Stimulated activated CD4-positive, alpha-beta T cell treated with anti-CD3 and anti-CD28 coated beads, Interleukin-4, amount 100 ng/mL, for 24 hours (primary cell): ENCODE measurements at places on chromosomes 11 and 22.
A peak's percentile ranks its signal among the peaks of the same experiment; 100 is the strongest.

- no peak for DNase-seq
These were observed 13.3 kb upstream of the OR56B4 start for GRCh38 chr11:6094186-6094585.

GRCh38 chr11:120011836-120012235 is 126.1 kb downstream of the TRIM29 start:
- DNase-seq, result no peak

GRCh38 chr11:112745973-112746372 is 215.2 kb upstream of the NCAM1 start:
- no peak for DNase-seq

DNA sequence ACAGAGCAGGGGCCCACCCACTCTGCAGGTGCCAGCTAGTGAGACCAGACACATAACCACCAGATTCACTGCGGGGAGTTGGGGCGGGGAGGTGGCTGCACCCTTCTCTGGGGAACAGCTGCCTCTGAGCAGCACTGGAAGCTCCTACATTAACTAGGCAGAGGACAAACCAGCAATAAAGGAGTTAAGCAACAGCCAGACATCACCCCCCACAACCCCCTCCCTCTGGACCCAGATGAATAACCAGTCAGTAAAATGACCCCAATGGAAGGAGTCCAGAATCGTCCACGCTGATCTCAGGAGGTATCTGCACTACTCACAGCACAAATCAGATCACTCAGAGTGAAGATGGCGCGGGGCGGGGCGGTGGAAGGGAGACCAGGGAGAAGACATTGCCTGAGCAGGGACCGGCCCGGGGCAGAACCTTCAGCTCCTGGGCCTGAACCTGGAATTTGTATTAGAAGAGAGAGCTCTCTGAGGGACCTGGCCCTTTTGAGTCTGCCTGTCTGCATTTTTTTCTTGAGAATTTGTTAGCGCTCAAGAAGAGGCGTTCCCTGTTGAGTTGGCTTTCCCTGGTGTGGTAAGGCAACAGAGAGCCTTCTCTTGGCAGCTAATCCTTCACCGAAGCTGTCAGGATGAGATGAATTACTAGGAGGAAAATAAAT is 125.5 kb upstream of the NCAM1 start:
- no peak for DNase-seq

GRCh38 chr11:30092518-30092917 is 75.7 kb upstream of the KCNA4 start:
- DNase-seq, result no peak

DNA sequence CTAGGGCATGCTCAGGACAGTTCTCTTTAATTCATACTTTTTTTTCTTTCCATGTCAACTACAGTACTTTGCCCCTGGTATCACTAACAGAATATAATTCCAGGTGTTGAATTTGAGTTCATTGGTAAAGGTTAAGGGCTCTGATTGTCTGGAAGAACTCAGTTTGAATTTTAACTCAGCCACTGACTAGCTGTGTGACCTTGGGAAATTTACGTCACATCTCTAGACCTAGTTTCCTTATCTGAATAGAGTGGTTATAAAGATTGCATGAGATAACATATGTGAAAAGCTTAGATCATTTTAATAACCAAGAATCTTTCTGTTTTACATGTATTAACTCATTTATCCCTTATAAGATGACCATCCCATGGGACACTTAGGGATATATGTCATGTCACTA is 15.8 kb upstream of the ZC3H12C start:
- DNase-seq, result no peak

- DNase-seq, result no peak
These were observed 68.5 kb upstream of the MPEG1 start for GRCh38 chr11:59281177-59281576.

- DNase-seq, result no peak
These were observed 576.0 kb downstream of the SOX6 start for GRCh38 chr11:15780382-15780781.

DNA sequence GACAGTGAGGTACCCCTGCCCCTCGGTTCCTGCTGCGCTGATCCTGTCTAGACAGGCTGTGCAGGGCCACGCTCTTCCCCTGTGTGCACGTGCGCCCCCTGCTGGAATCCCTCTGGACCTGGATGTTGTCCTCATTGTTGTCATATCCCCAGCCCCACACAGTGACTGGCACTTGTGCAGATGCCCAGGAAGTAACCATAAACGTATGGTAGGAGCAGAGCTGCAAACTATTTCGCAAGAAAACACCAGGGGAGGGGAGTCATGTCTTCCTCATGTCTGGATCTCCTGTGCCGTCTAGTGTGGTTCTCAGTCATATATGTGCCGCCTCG is 114.7 kb downstream of the CRYBB2 start:
- peak; percentile 44 for DNase-seq

DNA sequence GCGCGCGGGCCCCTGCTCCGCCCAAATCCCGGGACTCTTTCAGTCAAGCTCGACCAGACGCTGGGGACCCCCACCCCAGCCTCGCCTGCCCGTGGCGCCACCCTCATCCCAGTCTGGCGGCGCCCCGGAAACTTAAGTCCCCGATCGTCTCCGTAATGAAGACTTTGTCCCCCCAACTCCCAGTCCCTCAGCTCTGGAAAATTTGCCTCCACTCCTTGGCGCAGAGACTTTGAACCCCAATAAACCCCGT is 348 bp downstream of the PLCB3 start:
- no peak for DNase-seq

GRCh38 chr11:73990730-73991129 is 8.1 kb upstream of the UCP2 start:
- no peak for DNase-seq

GRCh38 chr11:120898568-120898967 is 125.3 kb upstream of the TBCEL start:
- no peak for DNase-seq

- DNase-seq, result no peak
These were observed 99.3 kb downstream of the WNT7B start for GRCh38 chr22:45877651-45878050.

GRCh38 chr22:36397131-36398093 is 9.6 kb upstream of the MYH9 start:
- DNase-seq, result no peak

GRCh38 chr22:47177334-47177815 is 414.9 kb downstream of the TBC1D22A start:
- DNase-seq, result no peak

- no peak for DNase-seq
These were observed 13.8 kb upstream of the P2RY6 start for GRCh38 chr11:73258104-73259035.

DNA sequence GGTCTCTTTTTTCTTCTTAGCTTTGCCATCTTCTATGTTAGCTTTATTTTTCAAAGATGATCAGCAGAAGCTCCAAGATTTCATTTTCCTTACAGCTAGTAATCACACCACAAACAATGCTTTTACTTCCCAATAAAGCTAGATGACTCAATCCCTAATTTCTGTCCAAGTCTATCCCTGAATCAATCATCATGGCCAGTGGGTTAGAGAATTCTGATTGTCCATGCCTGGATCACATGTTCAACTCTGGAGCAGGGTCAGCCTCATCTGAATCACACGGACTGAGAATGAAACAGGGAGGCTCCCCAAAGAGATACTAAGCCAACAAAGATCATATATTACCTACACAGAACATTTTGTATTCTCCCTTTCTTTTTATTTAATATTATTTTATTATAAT is 79.6 kb downstream of the BBOX1 start:
- DNase-seq, result no peak

DNA sequence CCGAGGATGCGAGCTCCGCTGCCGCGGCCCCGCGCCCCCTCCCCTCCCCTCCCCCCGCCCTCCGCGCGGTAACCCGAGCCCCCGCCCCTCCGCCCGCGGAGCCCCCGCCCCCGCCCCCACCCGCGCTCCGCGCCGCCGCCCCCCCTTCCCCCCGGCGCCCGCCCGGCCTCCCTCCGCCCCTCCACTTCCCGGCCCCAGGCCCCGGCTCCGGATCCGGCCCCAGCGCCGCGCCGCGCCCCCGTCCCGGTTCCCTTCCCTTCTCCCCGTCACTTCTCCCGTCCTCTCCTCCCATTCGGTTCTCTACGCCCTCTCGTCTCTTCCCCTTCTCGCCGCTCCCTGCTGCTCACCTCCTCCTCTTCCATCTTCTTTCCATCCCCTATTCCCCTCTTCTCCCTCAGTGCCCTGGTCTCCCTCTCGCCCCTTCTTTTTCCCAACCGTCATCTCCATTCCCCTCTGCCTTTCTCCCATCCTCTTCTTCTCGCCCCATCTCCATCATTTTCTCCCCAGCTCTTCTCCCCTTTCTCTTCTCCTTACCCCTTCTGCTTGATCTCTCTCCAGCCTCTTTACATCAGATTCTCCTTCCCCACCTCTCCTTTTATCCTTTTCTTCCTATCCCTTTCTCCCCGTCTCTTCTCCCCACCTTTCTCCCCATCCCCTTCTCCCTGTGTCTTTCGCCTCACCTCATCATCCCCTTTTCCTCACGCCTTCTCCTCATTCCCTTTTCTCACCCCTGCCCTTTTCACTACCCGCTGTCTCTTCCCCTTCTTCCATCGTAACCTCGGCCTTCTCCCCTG is at the start of gene DCHS1:
TSS of gene DCHS1 (minus strand) at position 20 of the 794 bp plus-strand sequence. CDS start 14,196 bp downstream, outside the sequence.
- no peak for DNase-seq

DNA sequence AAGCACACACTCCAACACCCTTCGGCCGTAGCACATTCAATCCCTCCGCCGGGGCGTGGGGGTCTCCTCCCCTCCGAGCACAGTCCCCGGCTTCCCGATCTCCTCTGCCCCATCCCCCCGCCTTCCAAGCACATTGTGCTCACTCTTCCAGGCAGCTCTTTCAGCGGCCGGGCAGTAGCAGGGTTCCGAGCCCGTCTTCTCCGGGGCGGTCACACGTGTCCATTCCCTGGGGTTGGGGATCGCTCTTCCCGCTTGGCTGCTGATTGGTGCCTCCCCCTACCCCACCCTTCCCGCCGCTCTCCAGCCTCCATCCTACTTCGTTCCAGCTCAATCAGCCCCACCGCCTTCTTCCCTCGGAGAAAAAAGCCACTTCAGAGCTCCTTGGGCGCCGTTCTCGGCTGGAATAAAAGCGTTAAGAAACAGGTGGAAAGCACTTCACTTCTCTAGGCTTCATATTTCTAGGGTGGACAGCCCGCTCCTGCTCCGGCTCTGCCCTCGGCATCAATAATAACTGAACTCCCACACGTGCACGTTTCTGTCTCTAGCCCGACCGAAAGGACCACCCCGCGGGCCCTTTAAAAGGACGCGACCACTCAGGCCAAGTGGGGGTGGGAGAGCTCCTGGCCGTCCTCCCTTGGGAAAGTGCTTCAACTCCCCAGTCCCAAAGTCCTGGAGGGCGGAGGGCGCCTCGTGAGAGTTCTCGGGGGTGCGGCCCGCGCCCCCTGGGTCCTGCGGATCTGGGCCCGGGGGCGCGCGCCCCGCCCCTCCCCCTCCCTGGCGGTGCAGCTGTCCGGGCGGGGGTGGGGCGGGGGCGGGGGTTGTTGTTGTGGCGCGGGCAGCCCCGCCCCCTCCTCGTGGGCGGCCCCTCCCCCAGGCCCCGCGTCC is 464 bp upstream of the CECR2 start:
- DNase-seq, result no peak

DNA sequence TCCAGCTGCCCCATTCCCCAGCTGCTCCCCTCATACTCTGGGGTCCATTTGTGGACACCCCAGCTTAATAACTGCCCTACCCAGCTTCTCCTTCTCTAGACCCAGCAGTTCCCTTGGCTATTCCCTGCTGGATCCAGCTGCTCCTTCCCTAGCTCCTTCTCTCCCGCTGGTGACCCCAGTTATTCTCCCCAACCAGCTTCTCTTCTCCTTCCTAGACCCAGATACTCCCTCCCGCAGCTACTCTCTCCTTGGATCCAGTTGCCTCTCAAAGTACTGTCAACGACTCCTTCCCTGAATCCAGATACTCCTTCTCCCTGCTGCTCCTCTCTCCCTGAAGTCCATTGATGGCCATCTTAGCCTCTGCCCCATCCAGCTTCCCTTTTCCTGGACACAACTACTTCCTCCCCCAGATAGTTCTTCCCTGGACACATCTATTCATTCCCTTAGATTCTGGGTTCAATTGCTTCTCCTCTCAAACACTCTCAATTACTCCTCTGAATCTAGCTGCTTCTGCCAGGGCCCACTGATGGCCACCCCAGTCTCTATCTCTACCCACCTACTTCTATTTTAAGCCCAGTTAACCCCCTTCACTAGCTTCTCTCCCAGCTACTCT is 11.6 kb downstream of the SELENOM start:
- no peak for DNase-seq

DNA sequence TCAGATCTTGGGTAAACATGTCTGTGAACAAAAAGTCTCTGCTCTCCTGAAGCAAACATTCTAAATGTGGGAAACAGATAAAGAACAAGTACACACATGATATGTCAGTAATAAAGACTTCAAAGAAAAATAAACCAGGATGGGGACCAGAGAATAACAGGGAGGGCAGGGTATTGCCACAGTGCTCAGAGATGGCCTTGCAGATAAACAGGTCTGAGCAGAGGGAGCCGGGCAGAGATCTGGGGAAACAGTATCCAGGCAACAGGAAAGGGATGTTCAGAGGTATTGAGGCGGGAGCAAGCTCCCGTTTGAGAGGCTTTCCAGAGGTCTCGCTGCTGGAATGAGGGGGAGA is 2.9 kb downstream of the CCDC86 start:
- no peak for DNase-seq

GRCh38 chr11:82811369-82811768 is 77.7 kb upstream of the FAM181B start:
- DNase-seq, result no peak

DNA sequence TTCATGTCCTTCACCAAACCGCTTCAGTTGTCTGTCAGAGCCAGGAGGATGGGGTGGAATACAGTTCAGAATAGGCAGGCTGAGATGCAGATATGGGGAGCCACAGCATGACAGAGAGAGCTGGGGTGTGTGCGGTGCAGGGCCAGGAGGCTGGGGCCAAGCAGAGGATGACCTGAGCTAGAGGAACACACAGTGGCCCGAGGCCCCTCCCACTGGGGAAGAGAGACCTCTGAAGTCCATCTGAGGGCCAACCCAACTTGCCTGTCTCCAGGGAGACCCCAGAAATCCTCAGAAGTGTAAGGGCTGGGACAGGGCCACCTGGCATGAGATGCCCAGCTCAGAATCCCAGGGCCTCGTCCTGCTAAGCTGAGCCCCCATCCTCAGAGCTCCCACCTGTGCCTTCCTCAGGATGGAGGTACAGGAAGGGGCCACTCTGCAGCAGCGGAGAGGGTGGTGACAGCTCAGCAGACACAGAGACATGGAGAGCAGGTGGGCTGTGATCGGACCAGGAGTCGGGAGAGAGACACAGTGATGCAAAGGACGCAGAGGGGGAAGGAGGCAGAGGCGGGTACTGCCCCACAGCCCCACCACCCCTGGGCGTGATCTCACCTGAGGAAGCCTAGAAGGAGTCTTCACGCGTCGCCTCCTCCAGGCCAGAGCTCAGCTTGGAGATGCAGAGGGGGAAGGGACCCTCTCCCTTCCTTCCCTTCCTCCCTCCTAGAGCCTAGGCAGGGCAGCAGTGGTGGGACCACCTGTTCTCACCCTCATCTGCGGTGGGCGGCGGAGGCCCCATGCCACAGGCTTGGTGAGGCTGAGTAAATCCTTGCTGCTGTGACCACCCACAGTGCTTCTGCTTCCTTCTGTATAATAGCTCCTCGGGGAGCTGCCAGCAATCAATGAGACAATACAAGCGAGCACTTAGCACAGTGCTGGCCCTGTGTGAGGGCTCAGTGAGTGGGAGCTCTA is 9.1 kb upstream of the TUB start:
- DNase-seq, result no peak

- DNase-seq, result no peak
These were observed 77.5 kb downstream of the PPP6R3 start for GRCh38 chr11:68538025-68538424.

GRCh38 chr22:45312856-45313255 is 3.1 kb downstream of the FAM118A start:
- no peak for DNase-seq

GRCh38 chr11:68040101-68040956 is 1.5 kb downstream of the TCIRG1 start:
- peak; percentile 44 for DNase-seq

GRCh38 chr11:10181811-10182210 is 112.2 kb downstream of the SBF2 start:
- no peak for DNase-seq
